SW480 (cell line): ENCODE measurements at places on chromosomes 5 and 9.

DNA sequence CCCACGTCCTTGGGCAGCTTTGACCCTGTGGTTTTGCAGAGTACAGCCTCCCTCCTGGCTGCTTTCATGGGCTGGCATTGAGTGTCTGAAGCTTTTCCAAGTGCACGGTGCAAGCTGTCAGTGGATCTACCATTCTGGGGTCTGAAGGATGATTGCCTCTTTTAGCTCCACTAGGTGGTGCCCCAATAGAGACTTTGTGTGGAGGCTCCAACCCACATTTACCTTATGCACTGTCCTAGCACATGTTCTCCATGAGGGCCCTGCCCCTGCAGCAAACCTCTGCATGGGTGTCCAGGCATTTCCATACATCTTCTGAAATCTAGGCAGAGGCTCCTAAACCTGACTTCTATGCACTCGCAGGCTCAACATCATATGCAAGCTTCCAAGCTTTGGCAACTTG, 644.2 kb upstream of the CDH9 start:
- peak; percentile 1 for DNase-seq

DNA sequence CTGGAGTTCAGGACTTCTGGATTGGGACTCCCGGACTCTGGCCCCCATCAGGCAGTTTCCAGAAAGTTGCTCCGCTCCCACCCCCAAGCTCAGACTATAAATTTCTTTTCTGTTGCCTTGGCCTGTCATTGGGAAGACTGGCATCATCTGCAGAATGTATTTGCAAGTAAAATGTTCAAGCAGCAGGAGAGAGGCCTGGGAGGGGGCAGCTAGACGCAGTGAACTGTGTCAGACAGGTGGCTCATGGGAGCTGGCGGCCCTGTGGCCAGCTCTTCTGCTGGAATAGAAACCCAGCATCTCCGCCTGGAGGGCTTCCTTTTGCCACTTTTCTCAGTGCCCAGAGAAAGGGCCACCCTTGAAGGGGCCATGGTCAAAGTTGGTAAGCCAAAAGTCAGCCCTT, 16.0 kb downstream of the INSYN2B start:
- no peak for DNase-seq

DNA sequence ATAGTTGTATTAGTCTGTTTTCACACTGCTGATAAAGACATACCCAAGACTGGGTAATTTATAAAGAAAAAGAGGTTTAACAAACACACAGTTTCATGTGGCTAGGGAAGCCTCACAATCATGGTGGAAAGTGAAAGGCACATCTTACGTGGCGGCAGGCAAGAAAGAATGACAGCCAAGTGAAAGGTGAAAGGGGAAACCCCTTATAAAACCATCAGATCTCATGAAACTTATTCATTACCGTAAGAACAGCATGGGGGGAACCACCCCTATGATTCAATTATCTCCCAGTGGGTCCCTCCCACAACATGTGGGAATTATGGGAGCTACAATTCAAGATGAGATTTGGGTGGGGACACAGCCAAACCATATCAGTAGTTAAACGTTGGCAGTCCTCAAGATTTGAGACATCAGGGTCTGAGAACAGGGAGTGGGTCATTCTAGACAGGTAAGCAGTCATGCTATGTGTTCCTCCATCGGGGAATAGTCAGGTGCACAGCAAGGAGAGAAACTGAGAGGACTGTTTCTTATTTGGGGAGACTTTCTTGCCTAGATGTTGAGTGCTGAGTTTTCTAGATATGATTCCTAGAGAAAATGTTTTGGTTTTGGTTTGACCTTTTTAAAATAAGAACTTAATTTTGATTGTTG, 45.8 kb upstream of the ENTREP1 start:
- DNase-seq: no peak

DNA sequence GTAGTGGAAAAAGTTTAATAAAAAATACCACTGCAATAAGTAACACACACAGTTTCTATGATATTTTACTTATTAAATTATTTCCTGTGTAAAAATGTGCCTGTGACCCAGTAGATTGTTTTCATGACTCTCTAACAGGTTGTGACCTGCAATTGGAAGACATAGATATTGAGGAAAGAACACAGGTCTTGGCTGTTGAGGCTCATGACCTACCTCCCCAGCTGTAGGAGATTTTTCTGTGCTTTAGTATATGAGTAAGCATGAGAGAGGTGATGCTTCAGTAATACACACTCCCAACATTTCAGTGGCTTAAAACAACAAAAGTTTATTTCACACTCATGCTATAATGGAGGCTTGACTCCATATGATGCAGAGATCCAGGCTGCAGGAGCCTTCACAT, 47.3 kb upstream of the TNC start:
- peak; percentile 5 for DNase-seq

DNA sequence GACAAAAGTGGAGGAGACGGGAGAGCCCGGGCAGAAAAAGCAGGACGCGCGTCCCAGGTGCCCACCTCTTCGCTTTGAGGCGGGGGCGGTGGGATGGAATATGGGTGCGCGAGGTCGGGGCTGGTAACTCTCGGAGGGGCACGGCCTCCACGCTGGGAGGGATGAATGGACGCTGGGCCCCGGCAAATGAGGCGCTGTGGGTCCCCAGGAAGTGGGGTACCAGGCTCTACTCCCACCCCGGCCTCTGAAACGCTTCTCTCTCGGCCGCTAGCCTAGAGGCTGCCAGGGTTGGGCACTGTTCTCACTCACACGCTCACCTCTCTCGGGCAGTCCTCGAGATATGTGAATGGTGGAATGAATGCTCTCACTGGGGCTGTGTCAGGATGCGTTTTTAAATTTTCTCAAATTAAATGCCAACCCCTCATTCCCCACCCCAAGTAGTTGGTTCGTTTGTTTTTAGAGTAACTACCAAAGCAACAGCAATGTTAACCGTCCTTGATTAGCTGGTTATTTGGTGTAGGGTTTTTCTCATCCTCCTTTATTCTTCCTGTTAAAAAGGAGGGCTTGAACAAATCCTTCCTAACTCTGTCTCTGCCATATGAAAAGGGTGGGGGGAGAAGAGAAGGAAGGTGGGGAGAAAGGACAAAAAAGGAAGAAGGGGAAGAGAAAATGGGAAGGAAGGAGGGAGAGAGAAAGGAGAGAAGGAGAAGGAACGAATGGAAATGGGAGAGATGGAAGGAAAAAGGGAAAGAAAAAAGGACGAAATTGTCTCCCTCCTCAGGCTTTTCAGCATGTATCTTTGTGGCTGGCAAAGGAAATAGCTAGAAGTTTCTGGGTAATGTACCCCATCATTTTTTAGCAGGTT, 1.3 kb upstream of the EBF1 start:
- DNase-seq: no peak

- DNase-seq: no peak
These were observed 384.8 kb downstream of the MAT2B start for GRCh38 chr5:163890261-163890660.

GRCh38 chr5:154406231-154406630, 39.6 kb upstream of the SAP30L start:
- DNase-seq: peak; percentile 98

GRCh38 chr5:122153230-122153629, 23.9 kb downstream of the ZNF474 start:
- no peak for DNase-seq

DNA sequence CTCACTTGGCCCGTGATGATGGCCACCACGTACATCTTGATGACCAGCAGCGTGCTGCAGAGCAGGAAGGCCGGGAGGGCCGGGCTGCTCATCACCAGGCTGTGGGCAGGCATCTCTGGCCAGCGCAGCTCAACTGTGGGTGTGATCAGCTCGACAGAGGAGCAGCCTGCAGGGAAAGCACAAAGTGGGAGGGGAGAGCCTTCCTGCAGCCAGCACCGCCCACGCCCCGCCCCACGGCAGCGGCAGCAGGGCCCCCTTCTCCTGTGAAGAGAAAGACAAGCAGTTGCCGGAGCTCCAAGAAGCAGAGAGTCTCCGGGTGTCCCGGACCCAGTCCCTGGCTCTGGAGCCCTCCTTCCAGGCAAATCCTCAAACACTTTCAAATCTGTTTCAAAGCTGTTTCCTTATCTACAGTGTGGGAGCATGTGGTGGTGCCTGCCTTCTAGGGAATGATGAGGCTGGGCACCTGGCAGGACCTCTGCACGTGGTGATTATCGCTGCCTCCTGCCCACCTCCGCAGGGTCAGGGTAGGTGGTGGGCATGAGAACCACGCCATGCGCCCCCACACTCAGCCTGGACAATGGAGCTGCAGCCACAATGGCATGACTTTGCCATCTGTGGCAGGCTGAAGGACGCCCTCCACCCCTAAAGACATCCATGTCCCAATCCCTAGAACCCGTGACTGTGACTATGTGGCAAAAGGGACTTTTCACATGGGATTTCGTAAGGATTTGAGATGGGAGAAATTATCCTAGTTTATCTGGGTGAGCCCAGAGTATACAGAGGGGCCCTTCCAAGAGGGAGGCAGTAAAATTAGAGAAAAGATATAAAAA, at the start of gene PTGES:
TSS of gene PTGES (minus strand) at position 143 of the 830 bp plus-strand sequence. CDS start at position 113, 30 bp downstream.
- peak; percentile 54 for DNase-seq
